GM04504 (cell line): ENCODE measurements at places on chromosomes 13 and 19.

- DNase-seq, result no peak
These were observed 711 bp upstream of the FOSB start for GRCh38 chr19:45467115-45467455.

DNA sequence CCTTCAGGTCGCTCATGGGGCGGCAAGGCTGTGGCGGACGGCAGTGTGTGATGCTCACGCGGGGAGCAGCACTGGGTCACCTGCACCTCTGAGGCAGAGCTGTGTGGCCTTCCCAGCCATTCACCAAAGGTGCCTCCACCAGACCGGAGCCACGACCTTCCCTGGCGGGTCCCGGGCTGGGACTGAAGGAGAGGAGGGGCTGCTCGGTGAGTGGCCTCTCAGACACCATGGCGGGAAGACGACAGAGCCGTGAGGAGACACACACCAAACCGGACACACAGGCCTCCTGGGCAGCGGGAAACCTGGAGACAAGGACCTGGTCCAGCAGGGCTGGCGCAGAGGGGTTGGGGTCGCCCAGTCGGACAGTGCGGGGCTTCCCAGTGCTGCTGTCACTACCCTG is 7.5 kb downstream of the MCF2L start:
- no peak for DNase-seq

GRCh38 chr19:39698535-39698934 is 5.7 kb upstream of the LGALS14 start:
- DNase-seq, result no peak

DNA sequence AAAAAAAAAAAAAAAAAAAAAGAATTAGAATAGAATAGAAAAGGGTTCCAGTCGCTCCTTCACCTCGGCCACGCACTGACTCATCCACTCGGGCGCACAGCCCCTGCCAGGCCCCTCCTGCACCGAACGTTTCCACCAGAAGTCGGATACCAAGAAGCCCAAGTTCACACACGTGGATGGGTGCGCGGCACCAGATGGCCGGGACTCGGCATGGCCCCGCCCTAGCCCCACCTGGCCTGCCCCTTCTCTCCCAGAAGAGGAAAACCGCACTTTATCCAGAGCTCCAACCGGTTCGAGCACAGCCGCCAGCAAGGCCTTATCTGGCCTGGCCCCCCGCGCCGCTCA is 5.9 kb downstream of the PRR36 start:
- no peak for DNase-seq

DNA sequence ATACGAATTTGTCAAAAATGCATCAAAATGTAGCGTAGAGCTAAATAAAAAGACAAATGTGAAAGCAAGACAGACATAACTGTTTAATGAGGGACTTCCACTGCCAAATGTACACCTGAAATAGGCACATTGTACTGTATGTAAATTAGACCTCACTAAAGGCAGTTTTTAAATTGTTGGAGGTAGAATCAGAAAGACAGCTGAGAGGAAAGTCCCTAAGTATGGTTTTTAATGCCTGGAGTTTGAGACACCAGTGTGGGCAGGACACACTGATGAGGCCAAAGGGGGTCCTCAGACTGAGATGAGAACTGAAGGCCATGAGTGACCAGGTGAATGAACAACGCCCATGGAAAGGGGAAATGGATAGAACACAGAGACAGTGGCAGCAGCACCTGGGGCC is 22.9 kb downstream of the MED26 start:
- no peak for DNase-seq
